Testis (tissue), 5 donors: ENCODE measurements at places on chromosomes 5 and 9. TPM values are rescaled to one million over a fixed set of nuclear protein-coding genes. Genes with fewer than 3 reads are reported as not detected.

- no peaks in the 10 kb centered on the region for H3K4me1 ChIP-seq
- H3K36me3 ChIP-seq, result no peaks in the 10 kb centered on the region
- H3K27ac ChIP-seq, result no peak overlapping the region
- no peak for DNase-seq
These were observed 66.7 kb upstream of the PRDM9 start for GRCh38 chr5:23440703-23441102.

- no peak overlapping the region for H3K27ac ChIP-seq
- no peaks in the 10 kb centered on the region for H3K36me3 ChIP-seq
- H3K4me3 ChIP-seq, result no peak overlapping the region
- H3K27me3 ChIP-seq, result no peaks in the 10 kb centered on the region
These were observed 52.9 kb downstream of the PAM start for GRCh38 chr5:102807878-102808502.

SPINK13 gene
- total RNA-seq, result not detected

KIF12 gene
- total RNA-seq, result 5.4 TPM

DNA sequence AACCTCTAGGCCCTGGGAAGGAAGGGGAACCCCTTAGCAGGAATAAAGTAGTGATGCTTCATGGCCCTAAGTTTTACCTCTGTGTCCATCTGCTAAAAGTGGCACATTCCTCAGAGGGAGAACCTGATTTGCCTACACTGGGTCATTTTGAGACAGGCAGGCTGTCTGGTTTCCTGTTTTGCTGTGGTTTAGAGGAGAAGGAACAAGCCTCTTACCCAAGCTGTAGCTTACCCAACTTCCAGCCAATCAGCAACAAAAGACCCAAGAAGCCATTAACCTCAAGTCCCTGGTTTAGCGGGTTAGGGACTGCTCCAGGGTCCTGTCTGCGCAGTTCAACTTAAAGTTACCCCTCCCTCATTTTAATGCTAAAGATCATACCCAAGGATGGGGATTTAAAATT, 411.0 kb downstream of the MAT2B start:
- no peaks in the 10 kb centered on the region for H3K4me1 ChIP-seq
- H3K36me3 ChIP-seq, result no peaks in the 10 kb centered on the region
- no peak overlapping the region for H3K4me3 ChIP-seq
- H3K27ac ChIP-seq, result no peak overlapping the region
- no peaks in the 10 kb centered on the region for H3K27me3 ChIP-seq
- DNase-seq, result no peak

DNA sequence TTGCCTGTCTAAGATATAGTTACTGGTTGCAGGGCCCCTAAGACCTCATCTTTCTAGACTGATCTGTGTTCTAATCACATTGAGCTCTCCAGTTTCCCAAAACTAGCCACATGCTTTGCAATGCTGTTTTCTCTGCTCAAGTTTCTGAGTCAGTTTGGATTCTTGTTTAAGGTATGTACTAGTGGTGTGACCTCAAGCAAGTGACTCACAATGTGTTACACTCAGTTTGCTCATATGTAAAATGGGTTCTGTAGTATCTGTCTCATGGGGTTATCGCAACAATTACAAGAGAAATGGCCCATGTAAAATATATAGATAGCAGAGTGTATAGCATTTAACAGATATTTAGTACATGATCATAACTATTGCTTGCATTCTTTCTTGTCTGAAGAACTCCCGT, 153.1 kb upstream of the ELL2 start:
- no peak overlapping the region for H3K4me3 ChIP-seq
- no peak for DNase-seq
- no peaks in the 10 kb centered on the region for H3K36me3 ChIP-seq
- no peaks in the 10 kb centered on the region for H3K4me1 ChIP-seq
- no peaks in the 10 kb centered on the region for H3K27me3 ChIP-seq

TXNDC8 gene
- total RNA-seq, result 3.5 TPM

DNA sequence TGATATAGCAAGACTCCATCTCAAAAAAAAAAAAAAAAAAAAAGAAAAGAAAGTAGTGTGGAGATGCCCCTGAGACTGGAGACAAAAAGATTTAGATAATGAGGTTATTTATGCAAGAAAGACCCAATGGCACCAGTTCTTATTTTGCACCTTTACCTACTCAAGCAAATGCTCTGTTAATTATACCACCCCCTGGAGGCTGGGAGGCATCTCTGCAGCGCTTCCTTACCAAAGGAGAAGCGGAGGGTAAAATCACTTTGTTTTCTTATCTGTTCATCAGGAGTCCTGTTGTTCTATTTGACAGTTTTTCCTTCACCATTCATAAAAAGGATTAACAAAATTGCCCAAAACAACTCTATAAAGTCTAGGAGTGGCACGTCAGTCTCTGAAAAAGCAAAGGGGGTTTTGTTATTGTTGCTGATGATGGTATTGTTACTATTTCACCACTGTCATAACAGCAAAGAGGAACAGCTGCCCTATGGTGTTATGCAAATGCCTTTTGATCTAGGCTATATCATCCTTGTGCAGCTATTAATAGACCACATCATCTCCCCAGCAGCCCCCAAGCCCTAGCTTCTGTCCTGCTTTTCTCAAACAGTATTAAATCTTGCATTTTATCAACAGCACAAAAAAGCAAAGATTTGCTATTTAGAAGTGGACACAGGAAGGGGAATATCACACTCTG, 174.0 kb downstream of the PALM2AKAP2 start:
- H3K4me1 ChIP-seq, result no peaks in the 10 kb centered on the region
- H3K27me3 ChIP-seq, result no peaks in the 10 kb centered on the region
- no peak for DNase-seq
- H3K27ac ChIP-seq, result no peak overlapping the region

- H3K36me3 ChIP-seq, result no peaks in the 10 kb centered on the region
- no peak overlapping the region for H3K4me3 ChIP-seq
- H3K27ac ChIP-seq, result no peak overlapping the region
- peak; percentile 77 for DNase-seq
- H3K4me1 ChIP-seq, result peaks cover 45% of the 10 kb centered on the region
These were observed 8.9 kb upstream of the IL17B start for GRCh38 chr5:149387982-149388381.
